ENCODE measurements at places on chromosomes 4 and X.

GRCh38 chr4:6989331-6989923 is 53.7 kb upstream of the TADA2B start:
- peak; percentile 39 for DNase-seq

- DNase-seq: no peak
These were observed 6.4 kb upstream of the VAMP7 start for GRCh38 chrX:155874571-155875244.

GRCh38 chrX:70087857-70088630 is 25.8 kb downstream of the OTUD6A start:
- DNase-seq: no peak

DNA sequence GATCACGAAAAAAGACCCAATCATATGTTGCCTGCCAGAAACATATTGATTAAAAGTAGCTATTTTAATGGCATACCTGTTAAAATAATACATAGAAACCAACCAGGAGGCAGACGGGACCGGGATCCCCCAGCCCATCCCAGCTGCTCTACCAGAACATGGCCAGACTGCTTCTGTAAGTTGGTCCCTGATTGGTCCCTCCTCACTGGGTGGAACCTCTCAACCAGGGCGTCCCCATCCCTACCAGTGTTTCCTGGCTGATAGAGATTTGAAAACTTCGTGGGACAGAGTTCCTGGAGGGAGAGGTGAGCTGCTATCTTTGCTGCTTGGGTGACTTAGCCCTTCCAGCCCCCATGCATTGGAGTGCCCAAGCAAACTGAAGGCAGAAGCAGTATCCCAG is 256.2 kb downstream of the TRAM1L1 start:
- DNase-seq: no peak

GRCh38 chrX:46262304-46262703 is 282.9 kb downstream of the ZNF674 start:
- no peak for DNase-seq

DNA sequence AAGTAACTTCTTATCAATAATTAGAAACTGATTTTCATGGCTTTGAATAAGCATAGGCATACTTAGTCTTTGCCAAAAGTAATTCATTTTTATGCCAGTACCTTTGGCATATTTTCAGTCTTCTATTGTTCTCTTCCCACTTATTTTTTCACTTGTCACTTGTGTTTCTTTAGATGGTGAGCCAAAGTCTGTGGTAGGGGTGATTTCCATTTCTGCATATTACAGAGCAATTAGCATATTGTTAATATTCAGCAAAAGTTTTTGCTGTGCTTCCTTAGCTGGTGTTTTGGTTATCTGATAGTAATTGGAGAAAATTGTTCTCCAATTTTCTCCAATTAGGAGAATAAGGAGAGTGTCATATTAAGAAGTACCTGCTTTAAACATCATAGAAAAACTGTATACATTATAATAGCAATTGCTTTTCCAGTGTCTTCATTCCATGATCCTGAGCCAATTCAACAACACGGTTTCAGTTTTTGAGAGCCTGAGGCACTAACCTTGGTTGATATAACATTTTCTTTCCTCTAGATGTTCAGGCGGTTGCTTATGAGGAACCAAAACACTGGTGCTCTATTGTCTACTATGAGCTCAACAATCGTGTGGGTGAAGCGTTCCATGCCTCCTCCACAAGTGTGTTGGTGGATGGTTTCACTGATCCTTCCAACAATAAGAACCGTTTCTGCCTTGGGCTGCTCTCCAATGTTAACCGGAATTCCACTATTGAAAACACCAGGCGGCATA is 64.7 kb downstream of the SMAD1 start:
- DNase-seq: no peak

- no peak for DNase-seq
These were observed 62.4 kb upstream of the PPARGC1A start for GRCh38 chr4:23952258-23952657.

GRCh38 chr4:182600856-182601255 is 316.3 kb downstream of the DCTD start:
- DNase-seq: no peak

- no peak for DNase-seq
These were observed 63.4 kb downstream of the LNX1 start for GRCh38 chr4:53527930-53528329.

GRCh38 chrX:103413705-103414387 is 37.5 kb downstream of the BEX3 start:
- no peak for DNase-seq

DNA sequence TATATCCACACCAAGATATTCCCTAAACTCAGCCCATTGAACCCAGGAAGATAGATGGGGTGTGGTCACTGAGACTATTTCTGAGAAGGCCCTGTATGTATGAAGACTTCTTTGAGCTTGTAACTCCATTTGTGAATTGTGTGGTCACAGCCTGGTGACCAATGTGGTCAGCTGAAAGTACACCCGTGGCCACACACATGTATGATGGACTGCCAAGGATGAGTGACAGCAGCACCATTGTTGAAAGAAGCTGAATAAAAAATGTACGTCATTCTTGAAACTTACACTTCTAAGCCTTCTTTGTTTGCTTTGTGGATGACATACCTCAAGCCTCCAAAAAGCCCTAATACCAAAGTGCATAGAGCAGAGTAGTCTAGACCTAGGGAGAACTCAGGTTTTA is 581.4 kb downstream of the RAB28 start:
- DNase-seq: no peak

DNA sequence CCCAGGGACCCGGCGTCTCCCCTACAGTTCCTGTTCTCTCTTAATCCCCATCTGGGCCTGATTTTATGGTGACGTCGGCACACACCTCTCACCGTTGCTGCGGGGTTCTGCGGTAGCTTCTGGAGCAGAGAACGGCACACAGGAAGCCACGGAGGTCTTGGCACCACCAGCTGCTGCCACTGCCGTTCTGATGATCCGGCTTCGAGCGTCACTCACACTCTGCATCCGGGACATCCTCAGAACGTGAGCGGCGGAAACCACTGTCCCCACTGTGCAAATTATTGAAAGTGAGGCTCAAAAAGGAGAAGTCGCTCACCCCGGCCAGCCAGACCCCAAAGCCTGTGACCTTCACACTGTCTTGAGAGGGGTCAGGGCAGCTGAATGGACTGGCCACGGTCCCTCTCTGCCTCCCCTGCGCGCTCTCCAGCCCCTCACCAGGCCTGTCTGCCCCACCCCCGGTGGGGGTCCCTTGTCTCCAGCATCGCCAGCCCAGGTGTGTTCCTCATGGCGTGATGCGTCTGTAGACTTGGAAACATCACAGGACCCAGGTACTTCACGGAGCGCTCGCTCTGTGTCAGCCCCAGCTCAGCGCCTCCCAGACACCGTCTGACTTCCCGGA is 201.1 kb downstream of the AFAP1 start:
- DNase-seq: no peak

GRCh38 chrX:68252664-68253063 is 180.6 kb downstream of the OPHN1 start:
- no peak for DNase-seq

- no peak for DNase-seq
These were observed 177.3 kb upstream of the EMCN start for GRCh38 chr4:100695039-100695654.

DNA sequence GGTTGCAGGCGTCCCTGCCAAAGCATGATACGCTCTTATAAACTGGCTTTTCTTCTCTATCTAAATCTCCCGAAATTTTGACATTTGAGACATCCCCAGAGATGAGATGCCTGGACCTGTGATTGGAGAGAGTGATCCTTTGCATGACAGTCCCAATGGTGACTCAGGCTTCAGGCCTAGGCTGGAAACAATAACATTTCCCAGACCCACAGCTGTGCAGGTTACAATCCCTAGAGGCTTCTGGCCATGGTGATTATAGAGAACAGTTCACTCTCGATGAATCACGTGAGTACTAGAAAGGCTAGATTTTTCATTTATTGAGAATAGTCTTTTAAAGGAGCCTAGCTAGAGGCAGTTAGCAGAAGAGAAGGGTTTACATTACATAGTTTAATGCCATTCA is 75.9 kb downstream of the SPATA18 start:
- no peak for DNase-seq

DNA sequence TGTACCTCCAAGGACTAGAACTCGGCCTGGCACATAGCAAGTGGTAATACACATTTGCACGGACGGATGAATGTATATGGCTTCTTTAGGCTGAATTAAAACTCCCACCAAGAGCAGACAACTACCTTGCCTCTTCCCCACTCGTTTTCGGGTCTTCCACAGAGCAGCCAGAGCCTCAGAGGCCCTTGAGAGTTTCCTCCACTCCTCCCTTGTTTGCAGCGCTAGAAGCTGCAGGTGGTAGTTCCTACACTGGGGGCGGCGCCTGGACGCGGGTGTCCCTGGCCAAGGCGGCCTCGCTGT is 10.2 kb upstream of the INTU start:
- no peak for DNase-seq

GRCh38 chr4:628821-629635 is 3.7 kb downstream of the PDE6B start:
- no peak for DNase-seq

DNA sequence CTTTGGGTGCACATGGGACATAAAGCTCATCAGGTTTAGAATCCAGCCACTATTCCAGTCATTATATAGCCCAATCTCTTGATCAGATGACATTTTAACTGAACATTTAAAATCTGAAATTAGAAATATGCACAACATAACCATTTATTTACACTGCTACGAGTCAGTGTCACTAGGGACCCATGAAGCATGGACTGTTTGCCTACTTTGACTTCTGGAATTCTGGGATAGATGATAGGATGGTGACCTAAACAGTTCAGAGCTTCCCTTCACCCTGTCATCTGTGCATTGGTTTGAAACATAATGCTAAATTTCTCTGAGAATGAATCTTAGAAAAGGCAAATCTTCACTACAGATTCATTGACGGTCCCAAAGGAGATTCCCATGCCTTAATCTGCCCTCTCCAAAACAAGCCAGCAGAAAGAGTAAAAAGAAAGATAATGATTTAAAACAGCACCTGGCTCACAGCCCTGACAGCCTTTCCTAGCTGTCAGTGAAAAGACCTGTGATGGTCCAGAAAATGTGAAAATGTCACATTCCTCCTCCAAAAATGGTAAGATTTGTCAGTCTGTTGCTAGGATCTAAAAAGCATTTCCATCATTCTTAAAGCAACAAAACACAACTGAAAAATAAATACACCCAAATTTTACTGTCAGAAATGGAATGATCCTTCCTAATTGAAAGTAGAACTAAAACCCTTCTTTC is 18.9 kb upstream of the HERC3 start:
- DNase-seq: no peak

- no peak for DNase-seq
These were observed 21.8 kb upstream of the JADE1 start for GRCh38 chr4:128787509-128788311.

- DNase-seq: no peak
These were observed 62.8 kb downstream of the SH3KBP1 start for GRCh38 chrX:19824603-19825002.

- peak; percentile 87 for DNase-seq
These were observed 78.8 kb upstream of the BCOR start for GRCh38 chrX:40176351-40177116.

DNA sequence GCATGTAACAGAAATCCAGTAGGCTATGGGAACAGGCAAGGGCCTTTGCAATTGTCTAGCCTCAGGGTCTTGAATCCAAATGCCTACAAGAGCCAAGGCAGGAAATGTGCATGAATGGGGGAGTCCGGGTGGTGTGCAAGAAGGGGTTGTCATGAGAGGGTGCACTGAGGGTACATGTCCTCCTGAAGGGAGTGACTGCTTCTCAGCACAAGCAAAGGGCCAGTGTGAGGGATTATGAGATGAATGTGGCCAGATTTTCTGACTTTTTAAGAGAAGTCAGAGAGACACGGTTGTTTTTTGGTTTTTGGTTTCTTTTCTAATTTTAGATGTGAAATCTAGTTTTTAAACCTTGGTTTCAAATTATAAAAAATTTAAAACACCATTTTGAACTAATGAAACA is 76.5 kb upstream of the LSM6 start:
- no peak for DNase-seq

GRCh38 chr4:55175779-55176231 is 50.4 kb upstream of the KDR start:
- no peak for DNase-seq

- no peak for DNase-seq
These were observed 5.1 kb downstream of the STARD8 start for GRCh38 chrX:68652326-68653170.

DNA sequence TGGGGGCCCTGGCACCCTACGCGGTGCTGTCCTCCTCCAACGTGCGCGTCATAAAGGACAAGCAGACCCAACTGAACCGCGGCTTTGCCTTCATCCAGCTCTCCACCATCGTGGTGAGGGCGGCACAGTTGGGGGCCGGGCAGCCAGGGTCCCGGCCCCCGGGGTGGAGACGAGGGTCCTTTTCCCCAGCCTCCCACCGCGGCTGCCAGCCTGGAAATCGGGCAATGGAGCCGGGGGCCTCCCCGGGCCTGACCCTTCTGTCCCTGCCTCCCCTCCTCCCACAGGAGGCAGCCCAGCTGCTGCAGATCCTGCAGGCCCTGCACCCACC is 13.7 kb upstream of the UBA1 start:
- DNase-seq: no peak

- no peak for DNase-seq
These were observed 5.5 kb downstream of the SUV39H1 start for GRCh38 chrX:48702032-48702431.

DNA sequence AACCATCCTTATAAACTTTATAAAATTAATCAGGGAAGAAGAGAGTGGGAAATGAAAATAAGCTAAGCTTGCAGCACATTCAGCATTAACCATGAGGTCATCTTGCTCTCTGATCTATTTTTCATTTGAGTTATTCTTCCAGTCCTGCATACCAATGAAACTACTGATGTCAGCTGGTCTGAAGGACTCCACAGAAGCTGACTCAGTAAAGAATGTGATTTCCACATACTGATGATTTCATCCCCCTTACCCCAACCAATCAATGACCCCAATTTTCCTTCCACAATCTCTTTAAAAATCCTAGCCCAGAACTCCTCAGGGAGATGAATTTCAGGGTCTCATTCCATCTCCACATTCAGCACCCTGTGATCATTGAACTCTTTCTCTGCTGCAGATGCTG is 18.8 kb upstream of the DSPP start:
- DNase-seq: no peak

DNA sequence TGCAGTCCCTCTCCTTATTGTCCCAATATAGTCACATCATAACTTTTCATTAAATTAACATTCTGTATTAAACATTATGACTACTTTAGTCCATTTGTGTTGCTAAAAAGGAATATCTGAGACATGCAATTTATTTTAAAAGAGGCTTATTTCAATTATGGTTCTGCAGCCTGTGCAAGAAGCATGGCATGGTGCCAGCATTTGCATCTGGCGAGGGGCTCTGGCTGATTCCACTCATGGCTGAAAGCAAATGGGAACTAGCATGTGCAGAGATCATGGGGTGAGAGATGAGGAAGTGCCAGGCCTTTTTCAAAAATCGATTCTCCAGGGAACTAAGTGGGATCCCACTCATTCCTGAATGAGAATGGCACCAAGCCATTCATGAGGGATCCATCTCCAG is 476.3 kb upstream of the RPS6KA3 start:
- DNase-seq: no peak

DNA sequence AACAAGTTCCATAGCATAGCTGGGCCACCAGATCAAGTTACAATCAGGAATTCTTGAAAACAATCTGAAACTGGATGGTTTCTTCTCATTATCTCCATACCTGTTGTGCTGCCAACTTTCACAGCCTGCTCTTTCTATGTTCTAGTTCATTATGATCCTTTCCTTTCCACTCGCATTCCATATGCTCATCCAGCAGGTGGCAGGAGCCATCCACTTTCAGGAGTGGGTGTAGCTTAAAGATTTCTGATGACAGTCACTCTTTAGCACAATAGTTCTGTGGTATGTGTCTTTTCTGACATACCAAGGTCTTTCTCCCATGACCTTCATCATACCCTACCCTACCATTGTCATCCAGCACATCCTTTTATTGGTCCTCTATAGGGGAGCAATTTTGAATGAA is 46.4 kb downstream of the PAGE2 start:
- no peak for DNase-seq

All from activated CD8-positive, alpha-beta memory T cell treated with anti-CD3 and anti-CD28 coated beads, Interleukin-2, amount 50 U/mL, for 48 hours (primary cell).